ENCODE measurements at places on chromosomes 7 and 10. TPM values are rescaled to one million over a fixed set of nuclear protein-coding genes. Genes with fewer than 3 reads are reported as not detected.
A peak's percentile ranks its signal among the peaks of the same experiment; 100 is the strongest.

DNA sequence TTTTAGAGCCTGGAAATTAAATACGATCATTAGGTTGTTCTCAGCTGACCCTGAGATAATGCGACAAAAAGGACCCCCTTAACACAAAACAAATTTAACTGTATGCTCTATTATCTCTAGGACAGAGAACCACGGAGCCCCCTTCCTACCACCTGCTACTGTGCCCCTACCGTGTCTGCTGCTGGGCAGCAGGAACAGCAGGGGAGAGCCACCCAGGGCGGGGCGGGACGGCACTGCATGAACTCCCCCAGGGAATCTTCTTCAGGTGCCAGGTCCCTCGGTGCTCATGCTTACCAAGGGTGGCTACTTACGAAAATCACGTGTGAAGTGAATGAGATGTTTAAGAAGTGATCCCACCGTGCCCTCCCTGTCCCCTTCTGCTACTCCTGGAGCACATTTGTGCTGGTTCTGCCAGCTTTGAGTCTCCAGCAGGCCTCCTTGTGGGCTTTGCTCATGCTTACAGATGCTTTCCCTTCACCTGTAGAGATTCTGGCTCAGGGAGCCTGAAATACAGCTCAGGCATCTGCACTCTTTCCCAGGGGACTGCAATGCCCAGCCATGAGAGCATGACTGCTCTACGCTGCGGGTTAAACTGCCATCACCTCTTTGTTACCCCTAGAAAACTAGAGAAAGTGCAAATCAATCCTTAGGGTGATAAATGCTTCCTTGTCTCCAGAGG, 59.9 kb downstream of the MRPL32 start:
- DNase-seq = peak; percentile 68
- no peak overlapping the region for H3K27ac ChIP-seq
- H3K36me3 ChIP-seq = no peaks in the 10 kb centered on the region
- H3K4me1 ChIP-seq = peaks cover 4% of the 10 kb centered on the region

Gene CYP26C1
- total RNA-seq = 0.35 TPM

Gene SGPL1
- 103 TPM for total RNA-seq

Gene BLNK
- not detected for total RNA-seq

DNA sequence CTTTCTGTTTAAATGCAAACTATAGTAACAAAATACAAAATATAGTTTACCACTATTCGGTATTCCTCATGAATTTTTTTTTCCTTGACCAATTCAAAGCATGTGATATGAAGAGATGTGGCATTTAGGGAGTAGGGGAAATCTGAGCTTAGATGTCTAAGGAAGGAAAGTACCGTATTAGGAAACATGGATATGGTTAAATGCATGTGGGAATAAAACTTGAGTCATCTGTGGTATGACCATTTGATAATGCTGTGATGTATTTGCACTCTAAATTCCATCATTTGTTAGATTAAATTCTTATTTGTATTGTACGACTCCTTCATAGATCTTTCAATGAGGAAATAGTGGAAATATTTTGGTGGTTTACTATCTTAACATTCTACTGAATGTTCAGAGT, 19.7 kb downstream of the AHR start:
- no peak for DNase-seq
- no peaks in the 10 kb centered on the region for H3K27me3 ChIP-seq
- no peak overlapping the region for H3K27ac ChIP-seq

DNA sequence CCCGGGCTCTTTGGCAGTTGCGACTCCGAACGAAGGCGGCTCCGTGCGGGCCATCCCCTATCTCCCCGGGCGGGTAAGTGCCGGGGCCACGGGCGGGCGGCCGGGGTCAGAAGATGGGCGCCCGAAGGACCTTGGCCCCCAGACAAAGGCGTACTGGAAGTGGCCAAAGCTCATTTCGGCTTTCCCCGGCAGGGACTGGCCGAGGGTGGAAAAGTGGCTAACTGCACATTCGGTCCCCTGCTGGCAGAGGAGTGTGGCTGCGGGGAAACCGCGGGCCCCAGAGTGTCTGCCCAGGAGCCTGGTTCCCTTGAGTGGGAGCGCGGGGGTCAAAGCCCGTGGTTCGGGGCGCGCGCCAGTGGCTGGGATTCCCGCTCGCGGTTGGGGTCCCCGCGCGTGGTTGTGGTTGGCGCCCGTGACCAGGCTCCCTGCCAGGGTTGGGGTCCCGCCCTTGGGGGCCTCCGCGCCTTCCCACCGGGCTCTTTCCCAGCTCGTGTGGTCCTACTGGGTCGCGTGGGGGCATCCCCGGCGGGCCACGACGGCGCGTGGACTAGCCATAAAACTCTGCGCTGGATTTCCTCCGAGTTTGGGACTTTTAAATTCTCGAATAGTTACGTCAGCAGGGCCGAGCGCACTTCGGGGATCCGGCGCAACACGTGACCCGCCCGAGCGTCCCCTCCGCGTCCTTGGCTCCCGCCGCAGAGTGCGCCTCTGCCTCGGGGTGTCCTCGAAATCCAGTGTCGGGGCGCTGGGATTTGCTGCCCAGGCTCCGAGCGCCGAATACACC, 124.4 kb downstream of the TACC2 start:
- DNase-seq = peak; percentile 88
- H3K36me3 ChIP-seq = no peaks in the 10 kb centered on the region
- peaks cover 3% of the 10 kb centered on the region for H3K4me1 ChIP-seq
- H3K27ac ChIP-seq = peak overlapping the region; percentile 80

Gene CALHM1
- not detected for total RNA-seq

- peaks cover 16% of the 10 kb centered on the region for H3K27me3 ChIP-seq
- H3K36me3 ChIP-seq = peaks cover 60% of the 10 kb centered on the region
- H3K4me1 ChIP-seq = no peaks in the 10 kb centered on the region
- no peak for DNase-seq
- peak overlapping the region; percentile 97 for H3K27ac ChIP-seq
Observed at GRCh38 chr10:17232276-17232960, 4.4 kb downstream of the VIM start.

Gene ZNF800
- total RNA-seq = 13.8 TPM

- no peaks in the 10 kb centered on the region for H3K27me3 ChIP-seq
- no peak overlapping the region for H3K27ac ChIP-seq
- H3K36me3 ChIP-seq = no peaks in the 10 kb centered on the region
- H3K4me3 ChIP-seq = no peak overlapping the region
- no peaks in the 10 kb centered on the region for H3K4me1 ChIP-seq
- DNase-seq = peak; percentile 69
Observed at GRCh38 chr10:12819071-12819470, 182.4 kb downstream of the CCDC3 start.

DNA sequence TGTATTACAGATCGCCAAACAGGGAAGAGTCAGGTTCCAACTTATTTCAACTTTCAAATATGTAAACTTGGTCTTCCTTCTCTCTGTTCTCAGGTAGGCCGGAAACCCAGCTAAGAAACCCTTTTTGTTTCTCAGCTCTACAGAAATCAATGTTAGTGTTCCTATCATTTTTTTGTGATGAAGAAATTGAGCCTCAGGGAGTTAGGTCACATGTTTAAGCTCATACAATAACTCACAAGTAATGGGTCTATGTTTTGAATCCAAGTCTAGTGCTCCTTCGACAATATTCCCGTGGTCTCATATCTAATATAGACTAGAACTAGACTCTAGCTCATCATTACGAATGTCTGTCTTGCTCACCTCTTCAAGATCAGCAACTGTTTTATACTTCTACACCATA, 22.3 kb downstream of the DENND2A start:
- no peaks in the 10 kb centered on the region for H3K4me1 ChIP-seq
- no peaks in the 10 kb centered on the region for H3K27me3 ChIP-seq
- H3K27ac ChIP-seq = no peak overlapping the region
- peaks cover 3% of the 10 kb centered on the region for H3K36me3 ChIP-seq

Gene CRHR2
- not detected for total RNA-seq

- no peaks in the 10 kb centered on the region for H3K27me3 ChIP-seq
- no peaks in the 10 kb centered on the region for H3K36me3 ChIP-seq
- H3K4me1 ChIP-seq = peaks cover 12% of the 10 kb centered on the region
- H3K4me3 ChIP-seq = no peak overlapping the region
Observed at GRCh38 chr7:132518839-132519173, 57.5 kb downstream of the PLXNA4 start.

DNA sequence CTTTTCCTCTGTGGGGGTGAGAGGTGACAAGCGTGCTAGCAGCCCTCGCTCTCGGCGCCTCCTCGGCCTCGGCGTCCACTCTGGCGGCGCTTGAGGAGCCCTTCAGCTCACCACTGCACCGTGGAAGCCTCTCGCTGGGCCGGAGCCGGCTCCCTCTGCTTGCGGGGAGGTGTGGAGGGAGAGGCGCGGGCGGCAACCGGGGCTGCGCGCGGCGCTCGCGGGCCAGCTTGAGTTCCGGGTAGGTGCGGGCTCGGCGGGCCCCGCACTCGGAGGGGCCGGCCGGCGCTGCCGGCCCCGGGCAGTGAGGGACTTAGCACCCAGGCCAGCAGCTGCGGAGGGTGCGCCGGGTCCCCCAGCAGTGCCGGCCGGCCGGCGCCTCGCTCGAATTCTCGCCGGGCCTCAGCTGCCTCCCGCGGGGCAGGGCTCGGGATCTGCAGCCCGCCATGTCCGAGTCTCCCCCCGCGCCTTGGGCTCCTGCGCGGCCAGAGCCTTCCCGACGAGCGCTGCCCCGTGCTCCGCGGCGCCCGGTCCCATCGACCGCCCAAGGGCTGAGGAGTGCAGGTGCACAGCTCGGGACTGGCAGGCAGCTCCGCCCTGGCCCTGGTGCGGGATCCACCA, 352.8 kb upstream of the PODXL start:
- no peak overlapping the region for H3K4me3 ChIP-seq
- peak; percentile 79 for DNase-seq
- H3K27ac ChIP-seq = no peak overlapping the region
- no peaks in the 10 kb centered on the region for H3K36me3 ChIP-seq
- H3K4me1 ChIP-seq = peaks cover 21% of the 10 kb centered on the region

DNA sequence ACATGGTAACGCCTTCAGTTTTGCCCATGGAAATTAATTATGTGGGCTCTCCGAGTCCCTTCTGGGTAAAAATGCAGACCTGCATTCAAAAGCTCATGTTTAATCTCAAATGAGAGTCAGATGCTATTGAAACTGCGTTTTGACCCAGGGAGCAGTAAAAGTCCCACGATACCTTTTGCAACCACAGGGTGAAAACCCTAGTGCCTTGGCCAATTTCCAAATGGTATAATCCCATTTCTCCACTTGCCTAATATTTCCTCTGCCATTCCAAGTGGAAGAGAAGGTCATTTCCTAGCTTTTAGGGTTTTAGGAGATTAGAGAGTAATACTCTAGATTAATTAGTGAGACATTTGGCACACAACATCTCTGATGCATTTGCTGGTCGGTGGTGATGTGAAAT, 132.5 kb downstream of the NRP1 start:
- no peak overlapping the region for H3K27ac ChIP-seq
- no peak for DNase-seq
- H3K36me3 ChIP-seq = peaks cover 84% of the 10 kb centered on the region
- no peaks in the 10 kb centered on the region for H3K27me3 ChIP-seq
- H3K4me1 ChIP-seq = no peaks in the 10 kb centered on the region

- no peaks in the 10 kb centered on the region for H3K36me3 ChIP-seq
- DNase-seq = no peak
- peak overlapping the region; percentile 88 for H3K4me3 ChIP-seq
- H3K4me1 ChIP-seq = no peaks in the 10 kb centered on the region
Observed at GRCh38 chr10:51075043-51075872, 971 bp downstream of the PRKG1 start.

GRCh38 chr7:38242814-38243213, 30.6 kb downstream of the TARP start:
- DNase-seq = no peak
- no peak overlapping the region for H3K27ac ChIP-seq
- H3K4me3 ChIP-seq = no peak overlapping the region
- H3K4me1 ChIP-seq = no peaks in the 10 kb centered on the region
- H3K27me3 ChIP-seq = no peaks in the 10 kb centered on the region

- no peaks in the 10 kb centered on the region for H3K36me3 ChIP-seq
- H3K4me3 ChIP-seq = no peak overlapping the region
- no peak overlapping the region for H3K27ac ChIP-seq
- no peaks in the 10 kb centered on the region for H3K27me3 ChIP-seq
- DNase-seq = no peak
Observed at GRCh38 chr7:30363778-30364563, 79.6 kb downstream of the ZNRF2 start.

DNA sequence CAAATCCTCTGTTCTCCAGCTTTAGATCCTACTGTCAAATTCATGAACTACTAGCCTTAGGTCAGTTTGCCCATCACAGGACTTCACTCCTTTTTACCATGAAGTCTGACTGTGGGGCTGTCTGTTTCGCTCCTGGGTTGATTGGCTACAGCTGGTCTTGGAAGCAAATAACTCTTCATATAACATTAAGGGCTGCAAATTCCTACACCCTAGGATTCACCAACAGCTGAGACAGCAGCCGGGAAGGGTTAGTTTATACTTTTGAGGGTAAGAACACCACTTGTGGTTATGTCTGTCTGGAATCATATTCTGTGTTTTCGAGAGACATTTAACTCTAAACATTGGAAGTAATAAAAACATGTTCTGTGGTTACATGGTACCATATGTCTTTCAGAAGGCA, 55.9 kb upstream of the KIAA1217 start:
- H3K27me3 ChIP-seq = no peaks in the 10 kb centered on the region
- no peak for DNase-seq
- H3K36me3 ChIP-seq = no peaks in the 10 kb centered on the region
- no peaks in the 10 kb centered on the region for H3K4me1 ChIP-seq
- no peak overlapping the region for H3K4me3 ChIP-seq
- no peak overlapping the region for H3K27ac ChIP-seq
